ENCODE measurements at places on chromosomes 2 and 18.

GRCh38 chr2:234672498-234673150 is 175.7 kb upstream of the ARL4C start:
- DNase-seq = no peak

- DNase-seq = peak; percentile 83
Measured at GRCh38 chr2:189369566-189369965, 71.7 kb upstream of the WDR75 start.

- DNase-seq = no peak
Measured at GRCh38 chr2:24539258-24539657, 48.2 kb downstream of the NCOA1 start.

GRCh38 chr2:147122944-147123343 is 721.9 kb upstream of the ACVR2A start:
- DNase-seq = no peak

DNA sequence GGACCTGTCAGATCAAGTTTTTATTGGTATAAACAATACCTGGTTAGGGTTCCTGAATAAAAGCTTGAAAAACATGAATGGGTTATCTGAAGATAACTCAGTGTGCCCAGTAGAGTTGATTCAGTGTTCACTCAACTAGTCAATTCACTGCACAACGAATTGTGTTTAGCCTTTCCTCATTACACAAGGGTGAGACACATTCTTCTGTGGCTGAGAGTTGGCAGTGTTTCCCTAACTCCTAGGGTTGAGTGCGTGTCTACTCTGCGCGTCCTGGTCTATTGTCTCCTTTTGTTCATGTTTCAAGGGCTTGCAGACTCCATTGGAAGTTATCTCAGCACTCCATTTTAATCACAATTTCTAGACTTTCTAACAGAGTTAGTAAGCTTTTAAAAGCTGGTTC is 32.8 kb upstream of the TMEM178A start:
- DNase-seq = peak; percentile 75

GRCh38 chr18:61892683-61893308 is at the start of gene RNF152:
TSS of gene RNF152 (minus strand) at chr18:61893007. CDS start at chr18:61816463, 76,544 bp downstream.
- peak; percentile 45 for DNase-seq

GRCh38 chr2:204827701-204828590 is 282.7 kb downstream of the PARD3B start:
- DNase-seq = no peak

DNA sequence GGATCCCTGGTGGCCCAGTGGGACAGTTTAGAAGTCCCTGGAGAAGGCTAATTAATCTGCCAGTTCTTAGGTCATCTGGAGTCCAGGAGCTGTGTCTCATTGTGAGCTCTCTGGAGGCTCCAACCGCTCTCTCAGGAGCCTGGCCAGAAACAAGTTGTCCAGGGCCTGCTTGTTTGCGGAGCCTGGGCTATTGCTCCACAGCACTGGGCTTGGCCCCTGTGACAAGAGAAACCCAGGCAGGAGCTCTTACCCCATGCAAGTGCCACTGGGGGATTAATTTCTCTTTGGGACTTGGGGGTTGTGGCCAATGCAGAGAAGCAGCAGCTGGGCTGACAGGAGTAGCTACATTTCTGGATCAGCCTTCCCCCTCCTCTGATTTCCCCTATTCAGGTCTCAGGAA is 24.5 kb upstream of the TNP1 start:
- no peak for DNase-seq

DNA sequence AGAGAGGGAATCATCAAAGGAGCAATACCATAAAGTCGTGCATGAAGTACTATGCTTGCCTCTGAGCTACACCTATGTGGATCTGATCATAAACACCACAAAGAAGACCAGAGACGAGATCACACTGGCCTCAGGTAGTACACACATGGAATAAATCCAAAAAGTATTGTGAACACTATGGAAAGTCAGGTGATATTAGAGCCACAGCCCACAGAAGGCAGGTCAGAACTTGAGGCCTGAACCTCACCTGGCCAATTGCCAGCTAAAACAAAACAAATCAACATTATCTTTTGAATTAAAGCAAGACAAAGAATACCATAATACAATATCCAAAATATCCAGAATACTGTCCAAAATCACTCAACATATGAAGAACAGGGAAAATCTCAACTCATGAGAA is 371.1 kb downstream of the NCKAP5 start:
- no peak for DNase-seq

DNA sequence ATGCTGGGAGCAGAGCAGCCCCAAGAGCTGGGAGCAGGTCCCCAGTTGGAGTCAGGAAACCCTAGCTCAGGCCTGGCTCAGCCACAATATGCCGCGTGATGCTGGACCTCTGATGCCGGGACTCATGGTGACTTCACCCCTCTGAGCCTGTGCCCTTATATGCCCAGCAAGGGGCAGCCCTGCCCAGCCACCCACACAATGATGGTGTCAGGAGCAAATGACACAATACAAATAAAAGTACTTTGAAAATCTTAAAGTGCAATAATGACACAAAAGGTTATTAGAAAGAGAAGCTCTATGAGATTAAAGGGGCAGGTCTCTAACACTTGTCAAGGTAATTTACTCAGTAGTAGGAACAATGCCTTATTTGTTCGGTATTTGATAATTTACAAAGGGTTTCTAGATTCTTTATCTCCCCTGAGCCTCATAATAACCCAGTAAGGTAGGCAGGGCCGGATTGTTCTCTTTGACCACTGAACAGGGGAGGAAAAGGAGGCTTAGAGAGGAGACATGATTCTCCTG is 18.3 kb upstream of the KIF3C start:
- no peak for DNase-seq

GRCh38 chr2:58521803-58522554 is 280.9 kb upstream of the FANCL start:
- peak; percentile 27 for DNase-seq

DNA sequence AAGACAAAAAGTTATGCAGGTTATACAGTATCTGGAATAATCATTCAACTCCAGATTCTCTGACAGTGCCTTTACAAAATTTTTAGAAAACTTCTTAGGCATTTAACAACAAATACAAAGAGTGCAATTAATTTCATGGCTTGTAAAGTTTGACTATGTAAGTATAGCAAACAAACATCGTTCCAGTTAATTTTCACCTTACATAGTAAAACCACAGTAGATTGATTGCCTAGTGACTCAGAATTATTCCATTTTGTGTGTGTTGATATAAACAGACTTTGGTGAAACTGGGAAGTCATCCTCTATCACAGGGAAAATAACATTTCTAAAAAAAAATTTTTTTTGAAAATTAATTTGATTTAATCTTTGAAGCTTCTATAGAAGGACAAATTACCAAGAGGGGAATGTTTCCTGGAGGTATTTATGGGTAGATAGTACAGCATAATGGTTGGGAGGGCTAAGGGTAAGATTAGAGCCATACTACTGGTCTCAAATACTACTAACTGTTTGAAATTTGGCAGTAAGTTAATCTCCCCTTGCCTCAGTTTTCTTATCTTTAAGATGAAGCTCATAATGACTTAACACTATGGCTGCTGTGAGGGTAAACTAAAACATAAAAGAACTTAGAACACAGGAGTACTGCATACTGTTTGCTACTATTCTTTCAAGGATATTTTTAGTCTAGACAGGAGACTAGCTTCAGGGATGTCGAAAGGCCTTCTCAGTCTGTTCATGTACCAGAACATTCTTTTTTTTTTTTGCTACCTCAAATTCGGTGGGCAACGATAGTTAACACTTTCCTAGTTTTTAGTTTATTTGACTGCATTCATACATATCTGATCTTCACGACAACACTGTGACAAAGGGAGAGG is 19.6 kb downstream of the NDUFAF7 start:
- DNase-seq = no peak

DNA sequence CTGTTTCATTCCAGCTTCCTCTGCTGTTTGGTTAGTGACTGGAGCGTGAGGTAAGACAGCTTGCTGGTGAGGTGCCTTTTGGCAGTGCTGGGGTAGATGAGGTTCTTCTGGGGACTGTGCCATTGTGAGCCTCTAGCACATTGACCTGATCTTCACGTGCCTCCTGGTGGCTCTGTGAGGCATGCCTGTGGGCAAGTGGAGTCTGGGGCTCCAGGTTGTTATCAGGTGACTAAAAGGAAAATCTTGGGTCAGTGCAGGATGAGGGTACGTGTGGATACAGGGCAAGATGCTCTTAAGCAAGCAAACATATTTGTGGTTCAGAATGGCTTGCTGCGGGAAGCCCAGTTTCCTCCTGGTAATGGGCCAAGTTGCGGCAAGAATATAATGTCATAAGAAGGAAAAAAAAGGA is 75.4 kb downstream of the FHOD3 start:
- peak; percentile 36 for DNase-seq

- peak; percentile 75 for DNase-seq
Measured at GRCh38 chr2:85887566-85888019, 1.2 kb downstream of the ST3GAL5 start.

DNA sequence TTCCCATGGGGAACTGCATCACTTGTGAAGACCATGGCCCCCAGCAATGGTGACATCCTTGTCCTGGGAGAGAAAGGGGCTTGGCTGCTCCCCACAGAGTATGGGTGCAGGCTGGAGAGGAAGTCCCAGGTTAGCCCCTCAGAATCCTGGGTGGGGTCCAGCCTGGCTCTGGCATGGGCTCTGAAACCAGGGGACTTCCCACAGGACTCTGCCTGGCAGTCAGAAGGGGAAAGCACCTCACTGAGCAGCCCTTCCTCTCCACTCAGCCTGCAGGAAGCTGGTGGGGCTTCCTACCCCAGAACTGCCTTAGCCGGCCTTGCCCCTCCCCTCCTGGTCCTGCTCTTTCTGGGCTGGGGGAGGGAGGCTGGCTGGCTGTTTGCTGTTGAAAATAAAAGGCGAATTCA is 3.7 kb downstream of the NEURL3 start:
- DNase-seq = no peak

GRCh38 chr2:236795861-236796219 is 226.2 kb downstream of the ACKR3 start:
- no peak for DNase-seq

DNA sequence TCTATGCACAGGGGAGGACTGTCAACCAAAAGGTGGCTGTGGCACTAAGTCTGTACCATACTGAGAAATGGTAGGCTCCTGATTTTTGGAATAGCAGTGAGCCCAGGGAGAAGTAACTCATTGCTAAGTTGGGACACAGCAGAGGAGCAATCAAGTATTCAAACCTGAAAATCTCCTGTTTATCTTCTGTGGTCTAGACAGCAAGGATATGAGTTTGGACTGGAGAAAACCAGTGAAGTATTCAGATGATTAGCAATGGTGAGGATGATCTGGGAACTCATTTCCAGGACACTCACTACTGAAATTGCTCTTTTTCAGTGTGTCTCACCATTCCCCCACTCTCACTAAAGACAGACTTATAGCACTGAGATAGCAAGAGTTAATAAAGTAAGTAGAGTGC is 112.0 kb downstream of the GULP1 start:
- DNase-seq = peak; percentile 35

DNA sequence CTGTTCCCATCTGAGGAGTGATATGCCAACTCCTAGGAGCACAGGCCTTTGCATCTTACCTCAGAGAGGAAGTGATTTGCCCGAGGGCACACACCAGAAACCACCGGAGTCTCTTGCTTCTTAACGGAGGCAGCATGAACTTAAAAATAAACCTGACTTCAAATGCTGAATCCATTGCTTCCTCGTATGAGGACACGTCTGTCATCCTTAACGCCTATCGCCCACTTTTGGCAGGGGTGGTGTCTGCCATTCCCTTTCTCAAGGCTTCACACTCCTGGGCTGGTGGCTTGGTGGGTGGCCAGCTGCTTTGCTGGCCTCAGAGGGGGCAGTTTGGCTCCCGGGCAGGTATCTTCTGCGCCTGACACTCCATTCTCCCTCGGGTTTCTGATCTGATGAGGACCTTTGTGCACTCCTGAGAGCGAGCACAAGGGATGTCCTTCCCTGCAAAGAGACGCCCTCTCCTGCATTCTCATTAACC is 1.1 kb upstream of the PREB start:
- no peak for DNase-seq

- DNase-seq = no peak
Measured at GRCh38 chr2:187316040-187316439, 132.0 kb downstream of the CALCRL start.

DNA sequence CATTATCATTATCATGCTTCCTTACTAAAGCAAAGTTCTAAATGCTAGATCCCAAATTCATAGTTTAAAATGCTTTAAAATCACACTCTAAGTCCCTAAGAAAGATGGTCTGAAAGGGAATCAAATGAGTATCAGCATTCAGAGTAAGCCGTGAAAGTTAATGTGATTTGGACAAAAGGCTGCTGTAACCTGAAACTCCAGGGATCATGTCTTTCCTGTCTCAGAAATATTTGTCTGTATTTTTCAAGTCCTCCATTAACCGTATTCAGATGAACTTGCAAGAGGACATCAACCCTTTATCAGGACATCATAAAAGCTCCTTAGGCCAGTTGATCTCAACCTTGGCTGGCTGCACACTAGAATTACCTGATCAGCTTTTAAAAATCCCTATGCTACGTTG is 324.3 kb upstream of the PKDCC start:
- DNase-seq = no peak

- DNase-seq = no peak
Measured at GRCh38 chr2:206940546-206940945, 1.2 kb downstream of the CPO start.

DNA sequence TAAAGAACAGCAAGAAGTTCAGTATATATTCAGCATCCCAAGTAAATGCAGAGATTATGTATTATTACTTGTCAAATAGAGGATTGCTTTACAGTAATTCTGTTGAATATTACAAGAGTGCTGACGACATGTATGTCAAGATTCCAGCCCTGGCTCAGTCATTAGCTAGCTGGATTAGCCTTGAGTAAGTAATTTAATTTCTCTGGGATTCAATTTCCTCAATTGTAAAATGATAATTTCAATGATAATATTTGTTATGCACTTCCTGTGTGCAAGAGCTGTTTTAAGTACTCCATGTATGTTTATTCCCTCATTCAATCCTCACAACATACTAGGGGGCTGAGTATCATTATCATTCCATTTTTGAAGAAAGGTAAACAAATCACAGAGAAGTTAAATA is 44.0 kb downstream of the TCF4 start:
- DNase-seq = no peak

DNA sequence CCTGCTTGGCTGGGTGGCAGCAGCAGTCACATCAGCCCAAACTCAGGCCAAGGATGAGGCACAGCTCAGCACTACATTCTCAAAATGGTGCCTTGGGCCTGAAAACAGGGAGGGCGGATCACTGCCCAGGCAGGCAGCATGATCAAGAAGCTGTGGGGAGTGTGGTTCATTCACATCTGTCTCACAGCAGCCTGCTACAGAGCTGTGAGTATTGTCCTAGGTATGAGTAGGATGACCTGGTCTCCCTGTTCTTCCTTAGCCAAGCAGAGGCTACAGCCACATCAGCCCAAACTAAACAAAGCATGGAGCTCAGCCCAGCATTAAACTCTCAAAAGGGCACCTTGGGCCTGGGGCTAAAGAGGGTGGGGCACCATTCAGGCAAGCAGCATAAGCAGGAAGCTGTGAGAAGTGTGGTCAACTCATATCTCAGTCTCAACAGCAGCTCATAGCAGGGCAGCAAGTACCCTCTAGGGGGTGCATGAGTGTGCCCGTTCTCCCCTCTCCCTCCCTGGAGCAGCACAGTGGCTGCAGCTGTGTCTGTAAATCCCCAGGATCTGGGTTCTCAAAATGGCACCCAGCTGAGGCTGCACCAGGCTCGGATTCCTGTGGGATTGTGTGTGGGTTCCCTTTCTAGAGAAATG is 139.6 kb downstream of the TRABD2A start:
- DNase-seq = peak; percentile 45

- peak; percentile 60 for DNase-seq
Measured at GRCh38 chr18:76457475-76457874, 37.6 kb downstream of the ZNF516 start.

Measured in EH (cell line).